ENCODE measurements at places on chromosomes 7 and 10.

DNA sequence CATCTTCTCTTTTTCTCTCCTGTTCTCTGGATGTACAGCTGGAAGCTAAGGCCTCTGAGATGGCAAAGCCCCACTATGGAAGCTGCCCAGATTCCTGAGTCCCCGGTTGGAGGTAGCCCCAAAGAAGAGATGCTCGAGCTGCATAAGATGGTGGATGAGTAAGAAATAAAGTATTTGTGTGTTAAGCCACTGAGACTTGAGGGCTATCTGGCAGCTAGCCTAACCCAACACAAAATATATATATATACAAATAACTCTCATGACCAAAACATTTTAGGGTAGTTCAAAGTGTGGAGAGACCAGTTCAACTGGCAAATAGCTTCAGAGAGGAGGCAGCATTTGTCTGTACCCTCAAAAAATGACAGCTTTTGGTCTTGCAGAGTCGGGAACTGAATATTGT is 72.4 kb upstream of the PDE1C start:
- H3K27ac ChIP-seq = no peak overlapping the region
- H3K4me3 ChIP-seq = no peak overlapping the region
- no peaks in the 10 kb centered on the region for H3K36me3 ChIP-seq
- no peak for DNase-seq
- H3K27me3 ChIP-seq = no peaks in the 10 kb centered on the region
- no peaks in the 10 kb centered on the region for H3K4me1 ChIP-seq

DNA sequence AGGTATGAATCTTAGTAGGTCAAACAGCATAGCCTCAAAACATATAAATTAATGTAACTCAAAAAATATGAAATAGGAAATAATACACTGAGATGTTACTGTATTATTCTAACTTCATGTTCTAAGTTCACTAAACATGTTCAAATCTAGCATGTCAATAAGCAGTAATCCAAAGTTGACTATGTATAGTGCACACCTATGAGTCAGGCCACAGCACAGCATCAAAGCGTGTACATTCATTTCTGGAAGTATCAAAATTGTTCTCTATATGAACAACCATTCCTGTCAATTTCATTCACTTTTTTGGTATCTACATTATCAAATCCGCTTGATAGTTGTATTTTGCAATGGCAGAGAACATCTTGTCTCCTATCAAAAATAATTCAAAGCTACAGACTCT is 418.9 kb upstream of the POM121L12 start:
- H3K36me3 ChIP-seq = no peaks in the 10 kb centered on the region
- DNase-seq = no peak
- H3K4me1 ChIP-seq = no peaks in the 10 kb centered on the region

- no peaks in the 10 kb centered on the region for H3K36me3 ChIP-seq
- no peak overlapping the region for H3K4me3 ChIP-seq
- DNase-seq = no peak
- H3K27me3 ChIP-seq = no peaks in the 10 kb centered on the region
- no peak overlapping the region for H3K27ac ChIP-seq
- H3K4me1 ChIP-seq = peaks cover 23% of the 10 kb centered on the region
These were observed 18.2 kb upstream of the C10orf105 start for GRCh38 chr10:71737834-71738197.

- no peak for DNase-seq
- no peaks in the 10 kb centered on the region for H3K36me3 ChIP-seq
- no peak overlapping the region for H3K27ac ChIP-seq
These were observed 149.8 kb downstream of the AKR1D1 start for GRCh38 chr7:138226001-138226476.

DNA sequence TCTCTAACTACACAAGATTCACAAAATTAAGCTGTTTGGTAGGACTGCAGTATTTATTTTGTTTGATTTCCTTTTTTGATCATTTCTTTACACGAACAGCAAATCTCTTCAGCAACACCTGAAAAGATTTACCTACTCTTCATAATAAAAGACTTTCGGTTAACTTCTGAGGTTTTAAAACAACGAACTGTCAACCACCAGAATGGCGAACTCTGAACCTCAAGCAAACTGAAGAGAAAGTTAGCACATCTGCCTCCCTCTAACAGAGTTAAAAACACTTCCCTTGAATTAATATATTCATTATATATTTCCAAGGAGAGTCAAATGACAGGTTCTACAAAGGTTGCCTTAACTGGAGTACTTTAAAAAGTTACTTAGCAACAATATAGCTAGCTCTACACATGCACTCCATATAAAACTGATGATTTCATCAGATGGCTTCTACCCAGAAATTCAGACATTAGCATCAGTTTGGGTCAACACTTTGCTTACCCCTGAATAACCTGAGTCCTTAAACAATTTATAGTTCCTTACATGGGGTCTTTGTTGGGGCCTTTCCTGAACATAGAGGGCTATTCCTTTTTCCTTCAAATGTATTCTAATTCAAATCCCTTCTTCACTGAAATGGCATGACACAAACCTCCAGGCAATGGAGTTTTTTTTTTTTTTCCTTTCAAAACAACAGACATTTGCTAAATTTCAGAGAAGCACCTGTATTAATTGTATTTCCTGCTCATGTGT is 118.3 kb downstream of the SEM1 start:
- H3K4me1 ChIP-seq = no peaks in the 10 kb centered on the region
- no peak overlapping the region for H3K4me3 ChIP-seq
- DNase-seq = no peak
- H3K27ac ChIP-seq = no peak overlapping the region
- H3K36me3 ChIP-seq = no peaks in the 10 kb centered on the region

- H3K27me3 ChIP-seq = no peaks in the 10 kb centered on the region
- H3K4me1 ChIP-seq = no peaks in the 10 kb centered on the region
- H3K27ac ChIP-seq = no peak overlapping the region
These were observed 118.2 kb downstream of the CDK6 start for GRCh38 chr7:92717993-92718716.

DNA sequence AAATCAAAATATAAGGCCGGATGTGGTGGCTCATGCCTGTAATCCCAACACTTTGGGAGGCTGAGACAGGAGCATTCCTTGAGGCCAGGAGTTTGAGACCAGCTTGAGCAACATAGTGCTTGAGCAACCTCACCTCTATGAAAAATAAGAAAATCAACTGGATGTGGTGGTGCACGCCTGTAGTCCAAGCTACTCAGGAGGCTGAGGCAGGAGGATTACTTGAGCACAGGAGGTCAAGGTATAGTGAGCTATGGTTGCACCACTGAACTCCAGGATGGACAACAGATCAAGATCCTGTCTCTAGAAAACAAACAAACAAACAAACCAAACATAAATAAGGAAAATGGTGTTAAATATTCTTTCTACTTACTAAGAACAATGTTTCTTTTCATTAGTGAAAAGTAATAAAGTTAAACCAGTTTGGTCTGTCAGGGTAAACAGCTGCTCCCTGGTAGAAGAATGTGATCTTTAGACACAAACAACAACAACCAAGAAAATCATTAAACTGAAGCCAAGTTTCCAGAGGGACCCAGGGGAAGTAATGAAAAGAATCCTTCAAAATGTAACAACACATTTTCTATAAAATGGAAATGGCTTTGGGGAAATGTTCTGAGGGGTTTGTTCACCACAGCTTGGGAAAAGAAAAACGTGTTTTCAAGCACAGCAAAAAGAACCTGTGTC is 17.5 kb upstream of the BAG3 start:
- DNase-seq = no peak
- no peaks in the 10 kb centered on the region for H3K4me1 ChIP-seq
- no peak overlapping the region for H3K27ac ChIP-seq
- no peaks in the 10 kb centered on the region for H3K27me3 ChIP-seq
- no peaks in the 10 kb centered on the region for H3K36me3 ChIP-seq

DNA sequence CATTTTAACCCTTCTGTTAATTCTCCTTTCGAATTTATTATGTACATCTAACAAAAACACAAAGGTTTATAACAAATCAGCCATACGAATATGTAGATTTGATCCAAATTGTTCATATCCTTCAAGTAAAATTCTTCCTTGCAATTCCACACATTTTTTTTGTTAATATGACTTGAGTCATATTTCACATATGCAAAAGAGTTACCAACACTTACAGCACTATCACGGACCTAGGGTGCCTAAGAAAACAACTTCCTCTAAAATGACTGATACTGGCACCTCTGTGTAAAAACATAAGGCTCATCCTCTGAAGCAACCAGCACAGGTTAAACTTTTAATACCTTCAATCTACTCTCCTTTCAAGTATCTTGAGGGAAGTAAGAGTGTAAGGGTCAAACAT is 451.8 kb downstream of the SEMA3D start:
- H3K4me3 ChIP-seq = no peak overlapping the region
- no peaks in the 10 kb centered on the region for H3K36me3 ChIP-seq
- no peaks in the 10 kb centered on the region for H3K27me3 ChIP-seq
- no peaks in the 10 kb centered on the region for H3K4me1 ChIP-seq

- no peak for DNase-seq
- H3K4me1 ChIP-seq = peaks cover 62% of the 10 kb centered on the region
- no peak overlapping the region for H3K4me3 ChIP-seq
- H3K27me3 ChIP-seq = no peaks in the 10 kb centered on the region
- H3K27ac ChIP-seq = peak overlapping the region; percentile 0
- H3K36me3 ChIP-seq = peaks cover 16% of the 10 kb centered on the region
These were observed 56.4 kb downstream of the MET start for GRCh38 chr7:116728413-116728812.

- H3K27ac ChIP-seq = no peak overlapping the region
- no peak for DNase-seq
- H3K27me3 ChIP-seq = peaks cover 23% of the 10 kb centered on the region
- no peaks in the 10 kb centered on the region for H3K36me3 ChIP-seq
These were observed 229.2 kb downstream of the GPAM start for GRCh38 chr10:111954386-111954785.

DNA sequence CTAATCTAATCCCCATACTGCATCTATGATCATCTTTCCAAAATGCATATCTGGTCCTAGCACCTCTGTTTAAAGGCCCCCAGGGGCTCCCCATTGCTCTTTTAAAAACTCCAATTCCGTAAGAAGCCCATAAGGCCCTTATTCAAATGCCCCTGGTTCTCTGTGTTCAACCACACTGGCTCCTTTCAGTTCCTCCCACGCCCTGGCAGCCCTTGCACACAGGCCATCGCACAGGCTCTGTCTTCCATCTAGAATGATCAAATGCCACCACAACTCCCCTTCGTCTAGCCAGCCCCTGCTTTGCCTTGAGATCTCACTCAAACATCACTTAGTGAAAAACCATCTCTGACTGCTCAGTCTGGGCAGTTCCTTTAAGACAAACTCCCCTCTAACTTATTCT is 112.9 kb upstream of the LYZL2 start:
- no peak overlapping the region for H3K27ac ChIP-seq
- no peaks in the 10 kb centered on the region for H3K36me3 ChIP-seq
- no peak overlapping the region for H3K4me3 ChIP-seq
- no peaks in the 10 kb centered on the region for H3K4me1 ChIP-seq
- no peaks in the 10 kb centered on the region for H3K27me3 ChIP-seq

DNA sequence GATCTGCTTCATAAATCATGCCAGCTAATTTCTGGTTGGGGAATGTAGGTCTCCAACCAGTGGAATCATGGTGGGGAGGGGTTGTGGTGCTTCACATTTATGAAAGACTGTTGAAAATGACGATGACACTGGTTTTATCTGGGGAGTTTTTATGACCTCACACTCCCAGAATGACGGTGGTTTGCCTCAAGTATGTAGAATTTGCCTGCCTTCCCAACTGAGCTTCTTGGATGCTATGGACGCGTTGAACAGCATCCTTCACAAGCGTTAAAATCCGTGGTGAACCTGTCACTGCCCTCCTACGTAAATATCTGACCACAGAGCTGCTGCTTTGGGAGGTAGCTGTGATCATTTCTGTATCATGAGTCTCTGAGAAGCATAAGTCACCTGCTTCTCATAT is 3.3 kb downstream of the INSYN2A start:
- no peaks in the 10 kb centered on the region for H3K36me3 ChIP-seq
- no peak overlapping the region for H3K27ac ChIP-seq
- DNase-seq = no peak
- no peak overlapping the region for H3K4me3 ChIP-seq

DNA sequence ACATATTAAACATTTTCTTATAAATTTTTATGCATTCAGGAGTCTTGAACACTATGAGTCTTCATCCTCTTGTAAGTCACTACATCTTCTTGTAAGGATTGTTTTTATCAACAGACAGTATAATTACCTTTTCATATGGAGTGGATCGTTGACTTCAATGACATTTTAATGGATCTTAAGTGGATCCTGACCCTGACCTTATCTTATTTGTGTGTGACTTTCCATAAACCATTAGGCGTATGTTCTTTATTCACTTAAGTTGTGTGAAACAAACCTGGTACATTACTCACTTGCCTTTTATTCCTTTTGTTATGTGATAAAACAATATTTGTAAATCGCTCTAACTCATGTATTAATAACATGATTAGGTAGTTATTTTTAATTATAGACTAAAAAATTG is 18.5 kb upstream of the SEMA3C start:
- no peak overlapping the region for H3K4me3 ChIP-seq
- DNase-seq = no peak
- H3K36me3 ChIP-seq = no peaks in the 10 kb centered on the region
- peaks cover 21% of the 10 kb centered on the region for H3K4me1 ChIP-seq

DNA sequence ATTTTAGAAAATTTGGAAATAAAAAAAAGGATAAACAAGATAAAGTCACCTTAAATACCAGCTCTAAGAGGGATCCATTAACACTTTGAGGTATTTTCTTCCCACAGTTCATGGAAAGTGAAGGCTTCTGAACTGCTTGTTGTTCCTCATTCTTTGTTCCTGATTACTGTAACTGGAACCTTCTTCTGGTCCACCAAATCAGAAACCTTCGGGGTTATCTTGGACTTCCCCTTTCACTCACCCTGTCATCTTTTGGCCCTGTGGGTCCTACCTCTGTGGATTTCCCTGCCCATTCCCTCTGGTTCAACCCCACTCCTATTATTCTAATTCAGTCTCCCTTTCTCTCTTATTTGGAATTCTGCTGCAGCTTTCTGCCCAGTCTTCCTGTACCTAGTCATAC is 116.5 kb upstream of the PRPS1L1 start:
- no peaks in the 10 kb centered on the region for H3K27me3 ChIP-seq
- no peak overlapping the region for H3K27ac ChIP-seq
- H3K4me1 ChIP-seq = no peaks in the 10 kb centered on the region
- H3K36me3 ChIP-seq = no peaks in the 10 kb centered on the region
- H3K4me3 ChIP-seq = no peak overlapping the region

DNA sequence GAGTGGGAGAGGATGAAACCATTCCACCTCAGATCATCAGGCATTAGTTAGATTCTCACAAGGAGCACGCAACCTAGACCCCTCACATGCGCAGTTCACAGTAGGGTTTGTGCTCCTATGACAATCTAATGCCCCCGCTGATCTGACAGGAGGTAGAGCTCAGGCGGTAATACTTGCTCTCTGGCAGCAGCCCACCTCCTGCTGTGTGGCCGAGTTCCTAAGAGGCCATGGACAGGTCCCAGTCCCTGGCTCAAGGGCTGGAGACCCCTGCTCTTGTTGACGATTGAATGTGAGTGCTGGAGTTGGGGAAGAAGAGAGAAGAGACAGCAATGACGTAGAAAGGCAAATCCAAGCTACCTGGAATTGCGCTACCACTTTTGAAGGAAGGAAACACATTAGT is 267.2 kb downstream of the TFEC start:
- no peaks in the 10 kb centered on the region for H3K36me3 ChIP-seq
- DNase-seq = no peak
- no peaks in the 10 kb centered on the region for H3K27me3 ChIP-seq
- no peak overlapping the region for H3K4me3 ChIP-seq
- no peaks in the 10 kb centered on the region for H3K4me1 ChIP-seq

GRCh38 chr7:41633690-41634089 is 69.2 kb downstream of the INHBA start:
- no peak for DNase-seq
- no peak overlapping the region for H3K4me3 ChIP-seq
- H3K27me3 ChIP-seq = no peaks in the 10 kb centered on the region
- H3K4me1 ChIP-seq = no peaks in the 10 kb centered on the region
- no peaks in the 10 kb centered on the region for H3K36me3 ChIP-seq
- no peak overlapping the region for H3K27ac ChIP-seq
